ENCODE measurements at places on chromosomes 7 and 10.

DNA sequence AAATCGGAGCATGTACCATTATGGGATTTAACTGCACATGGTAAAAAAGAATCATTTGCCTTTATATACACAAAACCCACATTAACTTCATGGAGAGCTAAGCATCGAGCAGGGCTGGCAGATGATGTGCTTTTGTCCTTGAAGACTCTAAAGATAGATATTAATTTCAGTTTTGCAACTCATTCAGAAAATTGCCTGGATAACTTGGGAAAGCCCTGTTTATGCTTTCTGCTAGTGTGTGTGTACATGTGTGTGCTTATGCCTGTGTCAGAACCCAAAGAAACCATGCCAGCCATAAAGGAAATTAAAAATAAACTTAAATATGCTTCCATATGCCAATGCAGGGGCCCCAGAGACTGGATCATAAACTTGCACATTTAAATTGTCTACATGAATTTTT is 640.0 kb downstream of the PARD3 start:
- no peak for DNase-seq

DNA sequence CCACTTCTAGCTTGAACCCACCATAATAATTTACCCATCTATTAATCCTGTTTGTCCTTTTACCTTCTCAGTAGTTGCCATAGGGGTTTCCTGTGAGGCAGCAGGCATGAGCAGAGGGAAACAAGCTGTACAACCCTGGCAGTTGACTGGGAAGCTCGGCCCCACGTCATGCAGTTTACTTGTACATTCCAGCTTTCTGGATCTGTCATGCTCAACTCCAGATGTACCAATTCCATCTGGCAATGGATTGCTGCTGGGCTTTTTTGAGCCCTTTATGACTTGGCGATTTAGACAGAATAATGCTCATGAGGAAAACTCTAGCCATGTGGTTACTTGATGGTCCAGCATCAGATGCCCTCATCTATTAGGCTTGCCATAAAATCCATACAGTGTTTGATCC is 112.5 kb downstream of the GNAI1 start:
- no peak for DNase-seq

DNA sequence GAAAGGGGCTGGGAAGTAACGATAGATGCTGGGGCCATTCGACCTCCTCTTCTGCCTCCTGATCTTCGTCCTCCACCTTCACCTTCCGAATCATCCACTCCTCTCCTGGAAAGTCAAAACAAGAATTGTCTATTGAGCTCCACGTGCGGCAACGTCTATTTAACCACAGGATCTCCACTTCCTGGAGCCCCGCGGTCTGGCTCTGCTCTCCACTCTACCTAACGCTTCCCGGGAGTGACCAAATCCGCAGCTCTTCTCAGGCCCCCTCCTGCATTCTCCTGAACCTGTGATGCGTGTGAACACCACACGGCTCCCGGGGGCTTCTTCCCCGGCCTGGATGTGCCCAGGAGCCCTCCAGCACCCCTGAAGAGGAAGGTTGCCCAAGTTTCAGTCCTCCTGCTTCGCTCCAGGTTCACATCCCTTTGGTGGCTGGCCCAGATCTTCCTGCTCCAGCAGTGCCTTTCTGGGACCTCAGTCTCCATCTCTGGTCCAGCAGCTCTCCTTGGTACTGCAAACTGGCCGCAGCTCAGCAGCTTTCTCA is 7.2 kb downstream of the ZNF467 start:
- no peak for DNase-seq

DNA sequence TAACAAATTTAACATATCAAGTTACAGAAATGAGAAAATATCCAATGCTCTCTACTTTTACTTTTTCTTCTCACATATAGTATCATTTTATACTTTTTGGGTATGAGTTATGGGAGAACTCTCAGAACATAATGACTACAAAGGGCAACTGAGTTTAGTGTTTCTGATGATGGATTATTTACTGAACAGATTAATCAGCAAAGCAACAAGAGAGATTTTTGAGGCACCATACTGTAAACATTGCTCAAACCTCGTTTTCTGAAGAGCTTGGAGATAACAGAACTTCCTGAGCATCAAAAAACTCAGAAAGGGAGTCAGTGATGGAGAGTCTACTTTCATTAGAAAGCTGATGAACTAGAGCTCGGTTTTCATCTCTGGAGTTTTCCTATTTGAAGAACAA is 84.8 kb upstream of the GSDME start:
- no peak for DNase-seq

Data from activated CD4-positive, CD25-positive, alpha-beta regulatory T cell treated with anti-CD3 and anti-CD28 coated beads, Interleukin-2, amount 50 U/mL, for 16 hours (primary cell).